ENCODE measurements at places on chromosomes 12 and 14. TPM values are rescaled to one million over a fixed set of nuclear protein-coding genes. Genes with fewer than 3 reads are reported as not detected.

Gene AKAP3
- 1.2 TPM for total RNA-seq

Gene MYH6
- total RNA-seq, result not detected

Gene IFNG-AS1
- not detected for total RNA-seq

Gene RD3L
- not detected for total RNA-seq

Gene NUDT14
- total RNA-seq, result 22.2 TPM

Gene FERMT2
- total RNA-seq, result 17.7 TPM

Gene KRT72
- total RNA-seq, result 9.9 TPM

Gene CFAP54
- 0.16 TPM for total RNA-seq

Gene NRIP2
- total RNA-seq, result 0.48 TPM

- no peak for DNase-seq
These were observed 12.3 kb downstream of the SH2B3 start for GRCh38 chr12:111417784-111418593.

DNA sequence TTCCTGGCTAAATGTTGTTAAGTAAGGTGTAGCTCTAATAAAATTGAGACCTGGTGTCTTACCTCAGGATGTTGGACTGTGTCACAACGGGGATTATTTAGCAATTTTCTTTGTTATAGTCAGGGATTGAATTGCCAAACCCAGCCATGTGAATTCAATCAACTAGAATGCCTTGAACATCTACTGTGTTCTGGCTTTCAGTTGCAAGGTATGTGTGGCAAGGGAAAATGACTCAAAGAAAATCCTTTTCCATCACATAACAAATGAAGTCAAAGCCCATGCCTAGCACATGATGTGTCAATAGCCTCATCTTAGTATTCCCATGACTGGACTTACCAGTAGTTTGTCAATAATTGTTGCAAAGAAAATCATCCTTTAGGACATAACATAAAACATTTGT lies 519.8 kb upstream of the FLRT2 start:
- no peak for DNase-seq

DNA sequence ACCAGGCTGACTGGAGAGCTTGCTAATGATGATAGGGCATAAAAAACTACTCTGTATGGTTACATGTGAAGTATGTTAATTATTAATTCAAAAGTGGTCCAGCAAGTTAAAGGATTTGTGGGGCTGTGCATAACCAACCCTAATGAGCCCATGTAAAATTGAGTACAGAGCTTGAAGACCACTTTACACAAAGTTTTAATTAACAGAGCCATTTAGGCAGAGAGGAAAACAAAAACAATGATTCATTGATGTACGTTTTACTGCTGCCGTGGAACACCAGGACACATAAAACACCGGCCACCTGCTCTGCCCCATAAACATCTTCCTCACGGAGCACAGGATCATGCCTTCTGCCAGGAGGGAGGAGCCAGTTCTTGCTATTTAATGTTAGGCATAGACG lies 83.5 kb downstream of the RIMBP2 start:
- DNase-seq, result no peak

DNA sequence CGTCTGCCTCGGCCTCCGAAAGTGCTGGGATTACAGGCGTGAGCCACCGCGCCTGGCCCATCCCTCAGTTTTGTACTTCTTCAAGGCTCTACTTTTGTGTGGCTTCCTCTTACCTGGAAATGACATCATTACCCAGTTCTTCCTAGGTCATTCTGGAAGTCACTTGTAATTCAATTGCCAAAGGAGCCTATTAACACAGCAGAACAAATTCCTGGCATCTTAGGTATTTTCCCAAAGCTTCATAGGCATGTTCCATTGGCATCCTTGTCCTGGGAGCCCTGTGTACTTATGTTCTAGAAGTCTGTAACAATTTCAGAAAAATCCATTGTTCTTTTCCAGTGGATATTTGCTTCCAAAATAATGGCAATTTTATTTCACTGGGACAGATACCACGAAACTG lies 60.6 kb downstream of the DAAM1 start:
- DNase-seq, result no peak

- no peak for DNase-seq
These were observed 33.6 kb downstream of the TMEM233 start for GRCh38 chr12:119627019-119627643.

DNA sequence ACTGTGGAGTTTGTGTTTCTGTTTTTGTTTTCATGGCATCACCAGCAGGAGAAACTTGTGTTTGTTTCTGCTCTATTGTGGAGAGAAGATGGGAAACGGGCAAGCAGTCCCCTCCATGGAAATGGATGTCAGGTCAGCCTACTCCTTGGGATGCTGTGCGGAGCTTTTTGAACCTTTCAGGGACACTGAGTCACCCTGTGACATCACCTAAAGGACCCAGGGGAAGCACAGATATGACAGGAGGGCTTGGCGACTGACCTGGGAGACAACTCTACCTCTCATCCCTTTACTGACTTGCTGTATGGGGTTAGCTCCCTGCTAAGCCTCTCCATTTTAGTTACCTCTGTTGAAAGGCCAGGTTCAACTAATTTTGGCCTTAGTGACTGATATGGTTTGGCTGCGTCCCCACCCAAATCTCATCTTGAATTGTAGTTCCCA lies 706.9 kb upstream of the TMEM132C start:
- no peak for DNase-seq

DNA sequence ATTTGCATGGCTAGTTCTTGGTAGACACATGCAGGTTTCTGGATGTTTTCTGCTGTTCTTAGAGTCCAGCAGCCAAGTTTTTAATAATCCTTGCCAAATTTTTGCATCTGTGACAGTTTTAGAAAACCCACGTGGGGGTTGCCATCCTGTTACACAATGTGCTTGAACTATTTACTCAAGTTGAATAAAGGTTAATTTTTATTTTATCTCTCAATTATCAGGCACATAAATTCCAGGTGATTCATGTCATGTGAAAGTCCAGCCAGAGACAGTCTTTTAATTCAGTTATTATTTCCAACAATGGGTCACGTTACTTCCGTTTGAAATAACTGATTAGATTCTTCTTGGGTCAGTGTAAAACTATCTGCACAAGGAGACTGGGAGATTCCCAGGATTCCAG lies 15.7 kb downstream of the MYRFL start:
- no peak for DNase-seq

- DNase-seq, result no peak
These were observed 660 bp upstream of the HCFC2 start for GRCh38 chr12:104063712-104064030.

DNA sequence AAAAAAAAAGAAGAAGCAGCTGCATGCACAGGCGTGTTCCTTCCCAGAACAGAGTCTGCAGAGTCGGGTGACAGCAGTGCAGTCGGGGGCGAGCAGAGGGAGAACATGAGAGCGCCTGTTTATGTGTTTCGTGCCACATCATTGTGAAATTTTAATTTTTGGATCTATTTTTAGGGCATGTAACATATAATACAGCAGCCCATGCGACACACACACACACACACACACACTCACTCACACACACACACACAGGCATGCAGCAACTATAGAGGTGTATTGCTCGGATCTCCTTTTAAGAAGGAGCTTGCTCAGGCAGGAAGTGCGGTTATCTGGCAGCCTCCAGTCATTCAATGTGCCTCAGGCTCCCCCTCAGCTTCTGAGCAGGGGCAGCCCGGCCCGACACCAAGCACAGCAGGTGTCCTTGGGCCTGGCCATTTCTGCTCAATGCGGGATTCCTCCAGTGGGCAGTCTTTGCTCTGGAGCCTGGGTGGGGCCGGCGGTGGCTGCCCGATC lies 71.8 kb downstream of the ZNF664 start:
- DNase-seq, result no peak

- DNase-seq, result no peak
These were observed 11.9 kb upstream of the DNAH10 start for GRCh38 chr12:123750159-123750656.

DNA sequence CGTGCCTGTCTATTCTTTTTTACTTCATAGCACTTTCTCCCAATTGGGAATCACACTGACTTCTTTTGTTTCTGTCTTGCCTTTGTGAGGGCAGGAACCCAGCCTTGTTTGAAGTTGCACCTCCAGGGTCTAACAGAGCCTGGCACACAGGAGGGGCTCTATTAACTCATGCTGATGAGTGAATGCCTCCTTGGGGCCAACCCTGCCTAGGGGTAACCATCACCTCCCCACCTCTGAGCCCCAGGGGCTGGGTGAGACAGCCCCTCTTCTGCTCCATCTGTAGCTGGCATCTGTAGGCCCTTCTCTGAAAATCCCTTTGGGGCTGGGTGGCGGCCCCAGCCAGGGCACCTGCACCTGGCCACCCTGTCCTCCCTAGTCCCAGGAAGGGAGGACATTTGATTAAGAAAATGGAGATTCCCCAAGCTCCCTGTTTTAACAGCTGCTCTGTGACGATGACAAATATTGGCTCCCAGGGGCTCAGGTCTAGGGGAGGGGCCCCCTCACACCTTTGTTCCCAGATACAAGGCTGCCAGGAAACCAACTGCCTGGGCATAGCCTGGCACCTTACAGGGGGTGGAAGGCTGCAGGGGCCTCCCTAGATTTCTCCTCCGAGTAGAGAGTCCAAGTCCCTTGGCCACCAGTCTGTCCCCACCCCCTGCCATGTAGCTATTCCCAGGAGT lies 11.8 kb downstream of the TAMALIN start:
- no peak for DNase-seq

DNA sequence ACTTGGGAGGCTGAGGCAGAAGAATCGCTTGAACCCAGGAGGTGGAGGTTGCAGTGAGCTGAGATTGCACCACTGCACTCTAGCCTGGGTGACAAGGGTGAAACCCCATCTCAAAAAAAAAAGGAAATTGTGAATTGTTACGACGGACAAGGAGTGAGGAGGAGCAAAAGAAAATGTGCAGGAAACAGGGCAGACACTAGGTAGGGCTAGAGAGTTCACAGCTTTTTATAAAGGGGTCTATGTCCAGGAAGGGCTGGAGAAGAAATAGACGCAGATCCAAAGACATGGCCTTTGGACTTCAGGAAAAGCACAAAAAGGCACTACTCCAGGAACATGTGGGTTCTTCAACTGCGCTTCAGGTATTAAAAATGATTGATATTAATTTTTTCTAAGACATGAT lies 34.4 kb downstream of the ATG14 start:
- no peak for DNase-seq

DNA sequence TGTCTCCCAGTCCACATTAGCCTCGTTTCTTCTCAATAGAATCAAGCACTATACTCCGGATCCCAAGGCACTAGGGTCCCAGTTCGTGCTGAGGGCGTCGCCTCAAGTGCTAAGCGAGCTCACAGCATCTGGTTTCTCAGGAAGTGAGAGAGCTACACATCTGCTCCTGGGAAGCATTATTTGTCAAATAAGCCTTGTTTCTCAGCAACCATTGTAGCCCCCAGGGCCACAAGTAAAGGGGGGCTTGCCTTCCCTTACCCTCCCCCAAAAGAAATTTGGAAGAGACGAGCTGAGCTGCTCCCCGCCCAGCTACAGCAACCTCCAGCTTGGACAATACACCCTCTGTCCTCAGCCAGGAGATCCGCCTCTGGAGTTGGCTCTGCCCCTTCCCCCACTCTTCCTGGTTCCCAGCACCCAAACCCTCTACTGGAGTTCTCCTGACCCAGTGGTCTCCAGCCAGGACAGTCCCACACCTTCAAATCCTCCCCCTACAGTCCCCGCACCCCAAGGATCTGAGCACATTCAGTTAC lies 5.7 kb upstream of the TNS2 start:
- no peak for DNase-seq

GRCh38 chr12:58262796-58263195 lies 321.4 kb downstream of the ATP23 start:
- DNase-seq, result no peak

DNA sequence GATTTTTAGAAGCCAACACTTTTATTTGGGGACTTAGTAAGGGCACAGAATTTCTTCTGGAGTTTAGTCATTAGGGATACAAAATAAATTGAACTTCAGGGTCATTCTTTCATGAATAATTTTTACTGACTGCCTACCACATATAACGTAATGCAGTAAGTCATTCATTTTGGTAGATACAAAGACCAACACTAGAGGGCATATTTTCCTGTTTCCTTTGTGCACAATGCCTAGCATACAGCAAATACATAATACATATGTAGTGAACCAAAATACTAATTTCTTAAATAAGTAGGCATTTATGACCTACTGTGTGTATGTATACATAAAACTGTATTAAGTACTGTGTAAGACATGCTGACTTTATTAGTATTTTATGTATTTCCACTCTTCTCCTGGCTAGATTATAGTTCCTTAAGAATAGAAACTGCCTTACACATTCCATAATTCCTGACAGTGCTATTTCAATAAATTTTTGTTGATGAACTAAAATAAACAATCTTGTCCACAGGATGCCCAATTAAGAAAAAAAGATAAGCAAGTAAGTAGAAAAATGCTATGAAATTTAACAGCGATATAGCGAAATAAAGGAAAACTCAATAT lies 47.9 kb downstream of the PPP1R12A start:
- DNase-seq, result no peak

DNA sequence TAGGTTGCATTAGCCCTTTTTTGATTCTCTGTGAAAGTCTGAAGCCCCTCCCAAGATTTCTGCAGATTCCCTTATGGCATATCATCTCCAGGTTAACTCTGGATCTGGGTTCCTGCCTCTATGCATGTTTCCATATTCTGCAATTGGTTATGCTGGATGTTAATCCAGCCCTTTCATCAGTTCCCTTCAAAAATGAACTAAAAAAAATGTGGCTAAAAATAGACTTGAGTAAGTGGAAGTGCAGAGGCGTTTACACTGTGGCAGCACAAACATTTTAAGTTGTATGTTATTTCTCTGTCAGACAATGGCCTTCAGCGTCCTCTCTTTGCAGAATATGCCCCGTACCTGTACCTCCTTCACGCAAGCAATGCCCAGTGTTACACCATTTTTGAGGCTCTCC lies 11.4 kb downstream of the MGST1 start:
- no peak for DNase-seq

GRCh38 chr12:113299619-113300237 lies 35.2 kb downstream of the SLC8B1 start:
- DNase-seq, result no peak

GRCh38 chr12:32727237-32727636 lies 28.5 kb downstream of the YARS2 start:
- DNase-seq, result no peak

DNA sequence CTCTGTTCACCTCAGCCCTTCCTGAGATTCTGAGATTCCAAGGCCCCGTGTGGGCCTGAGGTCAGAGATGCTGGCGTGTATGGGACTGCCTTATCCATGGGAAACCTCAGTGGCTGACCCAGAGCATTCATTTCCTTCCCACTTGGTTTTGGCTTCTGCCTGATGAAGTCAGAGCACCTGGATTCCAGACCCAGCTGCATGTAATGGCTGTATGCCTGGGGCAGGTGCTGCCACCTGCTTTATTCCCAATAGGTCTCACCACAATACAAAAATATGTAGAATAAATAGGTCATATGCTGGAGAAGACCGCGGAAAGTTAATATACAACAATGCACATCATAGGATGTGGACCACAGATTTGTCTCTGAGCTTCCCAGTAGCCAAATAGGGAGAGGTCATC lies 25.6 kb downstream of the FIGNL2 start:
- no peak for DNase-seq

GRCh38 chr14:103123634-103124500 lies 606 bp downstream of the TNFAIP2 start:
- peak; percentile 82 for DNase-seq

- no peak for DNase-seq
These were observed 16.7 kb downstream of the LGR5 start for GRCh38 chr12:71456316-71456715.

All from suprapubic skin (tissue), 4 donors.